ENCODE measurements at places on chromosomes 12 and 14.

DNA sequence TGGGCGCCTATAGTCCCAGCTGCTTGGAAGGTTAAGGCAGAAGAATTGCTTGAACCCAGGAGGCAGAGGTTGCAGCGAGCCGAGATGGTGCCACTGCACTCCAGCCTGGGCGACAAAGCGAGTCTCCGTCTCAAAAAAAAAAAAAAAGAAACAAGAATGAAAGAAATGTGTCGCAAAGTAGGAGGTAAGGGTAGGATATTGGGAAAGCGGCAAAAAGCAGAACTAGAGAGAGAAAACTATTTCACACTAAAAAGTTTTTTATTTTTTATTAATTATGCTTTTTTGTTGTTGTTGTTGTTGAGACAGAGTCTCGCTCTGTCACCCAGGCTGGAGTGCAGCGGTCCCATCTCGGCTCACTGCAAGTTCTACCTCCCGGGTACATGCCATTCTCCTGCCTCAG, 17.7 kb downstream of the SBNO1 start:
- ATAC-seq = no peak

DNA sequence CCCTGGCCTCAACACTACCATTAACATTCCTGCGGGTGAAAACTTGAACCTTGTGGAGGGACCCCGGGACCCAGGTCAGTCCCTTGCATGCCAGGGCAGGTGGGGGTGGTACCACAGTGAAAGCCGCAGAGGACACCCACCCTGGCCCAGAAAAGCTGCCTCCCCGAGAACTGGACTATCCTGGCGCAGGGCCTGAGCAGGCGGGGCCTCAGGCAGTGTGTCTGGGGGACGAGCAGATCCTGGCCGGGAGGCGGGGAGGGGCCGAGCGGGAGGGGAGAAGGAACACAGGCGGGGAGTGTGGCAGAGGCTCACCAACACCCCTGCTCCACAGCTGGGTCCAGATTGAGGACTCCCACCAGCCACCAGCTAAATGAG, 10.0 kb downstream of the AHNAK2 start:
- ATAC-seq = peak; percentile 9

GRCh38 chr12:17016116-17016864, 410.3 kb upstream of the LMO3 start:
- ATAC-seq = peak; percentile 93

- peak; percentile 50 for ATAC-seq
Observed at GRCh38 chr14:94548999-94549985, 11.9 kb upstream of the SERPINA4 start.

DNA sequence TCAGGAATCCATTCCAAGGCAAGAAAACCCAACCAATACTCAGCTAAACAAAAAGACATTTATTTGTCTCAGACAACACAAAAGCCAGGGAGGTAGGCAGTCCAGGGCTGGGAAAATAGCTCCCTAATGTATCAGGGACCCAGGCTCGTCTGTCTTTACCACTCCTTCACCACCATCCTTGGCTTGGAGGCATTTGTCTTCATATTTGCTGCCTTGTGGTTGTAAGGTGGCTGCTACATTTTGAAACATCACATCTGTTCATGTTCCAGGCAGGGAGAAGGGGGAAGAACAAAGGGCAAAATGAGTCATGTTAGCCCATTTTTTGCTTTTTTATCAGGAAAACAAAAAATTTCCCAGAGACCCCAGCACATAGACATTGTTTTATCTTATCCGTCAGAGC, 44.8 kb upstream of the PCED1B start:
- ATAC-seq = no peak

- no peak for ATAC-seq
Observed at GRCh38 chr14:46054526-46054925, 597.1 kb downstream of the RPL10L start.

DNA sequence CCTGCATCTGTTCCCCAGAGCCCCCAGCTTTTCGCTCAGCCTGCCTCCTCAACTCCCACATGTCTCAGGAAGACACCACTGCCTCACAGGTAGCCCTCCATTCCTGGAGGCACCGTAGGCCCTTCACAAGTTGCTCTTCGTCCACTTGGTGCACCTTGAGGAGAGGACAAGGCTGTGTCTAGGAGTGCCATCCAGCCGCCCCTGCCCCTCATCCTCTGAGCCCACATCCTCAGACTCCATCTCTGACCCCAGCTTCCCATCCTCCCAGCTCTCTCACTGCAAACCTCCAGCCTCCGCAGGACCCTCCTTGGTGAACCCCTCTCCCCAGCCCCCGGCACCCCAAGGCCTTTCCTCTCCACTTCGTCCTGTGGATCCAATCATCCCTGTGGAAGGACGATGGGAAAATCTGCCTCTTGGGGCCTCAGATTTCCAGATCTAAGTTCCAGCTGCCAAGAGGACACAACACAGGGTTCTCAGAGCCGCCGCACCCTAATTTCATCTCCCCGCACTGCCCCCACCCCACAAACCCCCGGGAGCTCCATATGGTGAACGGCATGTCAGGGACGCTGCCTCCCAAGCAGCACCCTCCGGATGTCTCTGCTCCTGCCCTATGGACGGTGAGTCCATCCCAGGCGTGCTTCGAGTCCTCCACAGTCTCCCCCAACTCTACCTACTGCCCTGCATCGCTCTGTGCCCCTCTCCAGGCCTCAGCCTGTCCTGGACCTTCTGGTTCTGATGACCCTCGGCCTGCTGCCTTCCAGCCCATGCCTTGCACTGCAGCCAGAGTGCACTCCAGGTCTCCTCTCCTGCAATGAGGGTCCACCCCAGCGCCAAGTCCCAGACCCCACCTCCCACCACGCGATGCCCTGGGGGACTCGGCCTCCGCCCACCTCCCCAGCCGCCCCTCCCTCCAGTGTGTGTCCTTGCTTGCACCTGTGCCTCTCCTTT, 314.1 kb upstream of the DIO3 start:
- ATAC-seq = no peak

DNA sequence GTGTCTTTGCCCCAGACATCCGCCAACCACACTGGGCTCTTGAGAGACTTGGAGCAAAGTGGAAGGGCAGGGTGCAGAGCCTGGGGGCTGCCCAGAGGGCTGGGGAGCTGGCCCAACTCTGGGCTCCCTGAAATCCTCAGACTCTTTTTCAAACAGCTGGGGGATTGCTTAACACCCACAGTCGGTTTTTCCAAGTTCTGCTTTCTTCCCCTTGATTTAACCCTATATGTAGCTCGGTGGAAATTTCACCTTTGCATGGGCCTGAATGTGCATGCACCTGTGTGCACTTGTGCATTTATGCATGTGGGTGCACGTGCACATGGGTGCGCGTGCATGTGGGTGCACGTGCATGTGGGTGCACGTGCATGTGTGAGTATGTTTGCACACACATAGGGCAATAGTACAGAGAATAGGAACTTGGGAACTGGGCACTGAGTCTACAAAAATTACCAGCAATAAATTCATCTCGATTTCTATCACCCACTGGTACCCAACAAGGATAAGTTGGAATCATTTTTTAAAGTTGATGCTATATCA, 52.3 kb upstream of the RFLNA start:
- ATAC-seq = no peak

- ATAC-seq = no peak
Observed at GRCh38 chr12:62718762-62719426, 216.1 kb downstream of the PPM1H start.

GRCh38 chr12:124030510-124030909, 57.5 kb downstream of the ZNF664 start:
- ATAC-seq = no peak

DNA sequence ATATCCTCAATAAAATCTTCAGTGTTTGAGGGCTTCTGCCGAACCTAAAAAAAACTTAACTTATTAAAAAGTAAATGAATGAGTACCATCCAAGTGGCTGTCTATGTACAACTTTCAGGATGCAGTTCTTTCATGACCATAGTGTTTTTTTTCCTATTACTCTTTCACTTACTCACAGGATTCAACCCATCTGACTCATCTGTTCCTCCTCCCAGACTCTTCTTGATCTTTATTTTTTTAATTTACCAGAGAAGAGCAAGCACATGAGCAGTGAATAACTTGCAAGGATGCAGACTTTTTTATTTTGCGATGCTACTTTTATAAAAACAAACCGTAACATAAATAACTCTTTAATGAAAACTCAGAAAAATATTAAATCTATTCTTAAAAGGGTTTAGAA, 24.5 kb downstream of the RECQL start:
- no peak for ATAC-seq

GRCh38 chr12:10207136-10207535, 5.5 kb upstream of the GABARAPL1 start:
- ATAC-seq = no peak

DNA sequence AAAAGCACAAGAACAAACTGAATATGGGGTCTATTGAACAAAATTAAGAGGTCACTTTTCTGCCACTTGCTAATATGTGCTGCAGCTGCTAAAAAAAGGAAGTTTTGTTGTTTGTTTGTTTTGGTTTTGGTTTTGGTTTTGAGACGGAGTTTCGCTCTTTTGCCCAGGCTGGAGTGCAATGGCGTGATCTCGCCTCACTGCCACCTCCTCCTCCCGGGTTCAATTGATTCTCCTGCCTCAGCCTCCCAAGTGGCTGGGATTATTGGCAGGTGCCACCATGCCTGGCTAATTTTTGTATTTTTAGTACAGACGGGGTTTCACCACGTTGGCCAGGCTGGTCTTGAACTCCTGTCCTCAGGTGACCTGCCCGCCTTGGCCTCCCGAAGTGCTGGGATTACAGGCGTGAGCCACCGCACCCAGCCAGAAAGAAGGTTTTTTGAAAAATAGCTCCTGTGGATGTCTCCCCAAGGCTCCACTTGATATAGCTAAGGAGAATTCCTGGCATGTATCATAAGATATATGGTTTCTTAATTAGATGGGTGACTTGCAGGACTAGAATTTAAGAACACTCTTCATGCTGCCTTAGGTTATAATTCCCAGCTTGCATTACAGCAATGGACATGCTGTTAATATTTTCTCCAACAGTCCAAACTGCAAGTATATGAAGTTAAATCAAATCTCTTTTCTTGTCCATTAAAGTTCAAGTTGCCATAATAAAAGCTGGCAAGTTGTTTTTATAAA, 237.6 kb upstream of the AMIGO2 start:
- no peak for ATAC-seq

DNA sequence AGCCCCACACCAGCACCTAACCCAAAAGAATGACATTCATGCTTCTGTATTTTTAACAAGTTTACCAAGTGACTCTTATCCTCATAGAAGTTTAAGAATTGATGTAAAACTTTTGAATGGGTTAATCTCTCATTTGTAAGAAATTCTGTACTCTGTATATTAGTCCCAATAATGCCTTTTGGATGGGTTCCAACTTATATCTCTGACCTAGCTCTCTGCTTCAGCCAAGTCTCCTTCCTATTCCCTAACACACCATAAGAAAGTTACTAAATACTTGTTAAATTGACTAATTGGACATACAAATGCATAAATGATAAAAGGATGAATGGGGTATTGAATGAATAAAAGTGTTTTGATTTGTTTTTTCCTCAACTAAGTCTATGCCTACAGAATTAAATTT, 557.3 kb downstream of the TMTC2 start:
- no peak for ATAC-seq

GRCh38 chr12:68773582-68773981, 27.6 kb downstream of the SLC35E3 start:
- no peak for ATAC-seq

DNA sequence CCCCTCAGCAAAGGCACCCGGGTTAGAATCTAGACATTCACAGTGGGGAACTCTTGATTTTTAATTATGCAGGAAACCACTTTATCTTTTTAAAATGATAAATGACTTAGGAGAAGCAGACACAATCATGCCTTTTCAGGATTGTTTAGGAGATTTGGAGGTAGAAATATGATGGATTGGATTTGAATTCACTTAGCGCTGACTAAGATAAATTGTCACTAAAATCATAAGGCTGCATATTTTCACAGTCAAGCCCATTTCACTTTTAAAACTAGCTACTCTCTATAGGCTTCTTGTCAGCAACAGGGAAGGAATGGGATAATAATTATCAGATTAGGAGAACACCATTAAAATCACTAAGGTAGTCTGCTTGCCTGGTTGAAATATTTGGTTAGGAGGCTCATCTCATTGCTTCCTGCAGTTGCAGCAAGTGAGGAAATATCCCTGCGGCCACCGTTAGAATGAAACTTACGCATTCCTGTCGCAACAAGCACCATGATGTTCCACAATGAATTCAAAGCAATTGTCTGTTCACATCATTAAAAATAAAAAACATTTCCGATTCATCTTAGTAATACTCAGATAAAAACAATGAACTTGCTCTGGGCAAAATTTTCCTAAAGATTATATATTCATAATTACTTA, 31.9 kb downstream of the DACT1 start:
- ATAC-seq = no peak

DNA sequence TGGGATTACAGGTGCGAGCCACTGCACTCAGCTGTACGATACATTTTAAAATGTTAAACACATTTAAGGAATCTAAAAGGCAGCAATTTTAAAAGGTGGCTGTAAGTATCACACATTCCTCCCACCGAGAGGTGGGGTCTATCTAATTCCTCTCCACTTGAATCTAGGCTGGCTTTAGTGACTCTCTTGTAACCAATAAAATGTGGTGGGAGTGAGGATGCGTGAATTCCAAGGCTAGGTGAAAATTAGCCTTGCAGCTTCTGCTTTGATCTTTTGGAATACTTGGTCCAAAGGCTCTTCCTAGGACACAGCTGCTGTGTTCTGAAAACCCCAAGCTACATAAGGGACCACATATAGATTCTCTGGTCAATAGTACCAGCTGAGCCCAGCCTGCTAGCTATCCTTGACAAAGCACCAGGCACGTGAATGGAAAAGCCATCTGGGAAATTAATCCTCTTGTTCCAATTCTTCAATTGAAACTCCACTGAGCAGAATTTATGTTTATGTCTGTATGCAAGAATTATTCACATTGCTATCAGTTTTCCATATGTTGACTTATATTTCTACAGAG, 8.8 kb upstream of the GPRC5D start:
- no peak for ATAC-seq

DNA sequence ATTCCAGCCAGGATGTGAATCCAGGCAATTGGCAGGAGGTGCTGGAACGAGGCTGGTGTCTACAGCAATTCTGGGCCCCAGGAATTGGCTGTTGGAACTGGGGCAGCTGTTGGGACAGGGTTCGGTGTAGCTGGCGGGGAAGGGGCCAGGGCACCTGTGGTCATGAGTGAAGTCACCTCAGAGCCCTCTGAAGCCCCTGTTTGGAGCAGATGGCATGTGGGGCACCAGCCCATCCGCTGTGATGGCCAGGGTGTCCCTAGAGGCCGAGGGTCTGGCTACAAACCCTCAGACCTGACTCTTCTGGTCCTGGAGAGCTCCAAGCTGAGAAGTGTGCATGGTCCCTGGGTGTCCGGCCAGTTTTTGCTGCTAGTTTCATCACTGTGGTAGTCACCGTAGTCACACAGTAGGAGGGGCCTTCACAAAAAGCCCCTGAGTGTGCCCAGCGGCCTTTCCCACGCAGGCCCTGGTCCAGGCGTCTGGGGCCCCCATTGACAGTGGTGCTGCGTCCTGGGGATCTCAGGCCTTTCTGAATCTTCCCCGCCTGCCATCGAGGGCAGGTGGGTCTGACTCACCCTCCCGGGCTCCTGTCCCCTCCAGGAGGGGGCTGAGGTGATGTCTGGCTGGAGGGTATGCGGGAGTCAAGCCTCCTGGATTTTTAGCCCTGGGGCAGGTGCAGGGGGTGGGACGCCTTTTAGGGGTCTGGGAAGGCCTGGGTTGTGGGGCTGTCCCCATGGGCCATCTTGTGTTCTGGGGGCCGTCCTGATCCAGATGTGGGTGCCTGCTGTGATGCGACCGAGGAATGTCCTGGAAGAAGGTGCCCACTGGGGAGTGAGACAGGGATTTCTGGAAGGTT, 368.0 kb downstream of the TMEM121 start:
- ATAC-seq = no peak

- ATAC-seq = peak; percentile 69
Observed at GRCh38 chr12:9363145-9363544, 154.9 kb upstream of the PZP start.

GRCh38 chr12:79655036-79655435, 35.7 kb downstream of the PAWR start:
- no peak for ATAC-seq

Data from esophagus mucosa (tissue), 1 donor.